Activated B cell treated with CpG ODN at 0.5 μM for 24 hours (primary cell): ENCODE measurements at places on chromosomes 2 and 18.

DNA sequence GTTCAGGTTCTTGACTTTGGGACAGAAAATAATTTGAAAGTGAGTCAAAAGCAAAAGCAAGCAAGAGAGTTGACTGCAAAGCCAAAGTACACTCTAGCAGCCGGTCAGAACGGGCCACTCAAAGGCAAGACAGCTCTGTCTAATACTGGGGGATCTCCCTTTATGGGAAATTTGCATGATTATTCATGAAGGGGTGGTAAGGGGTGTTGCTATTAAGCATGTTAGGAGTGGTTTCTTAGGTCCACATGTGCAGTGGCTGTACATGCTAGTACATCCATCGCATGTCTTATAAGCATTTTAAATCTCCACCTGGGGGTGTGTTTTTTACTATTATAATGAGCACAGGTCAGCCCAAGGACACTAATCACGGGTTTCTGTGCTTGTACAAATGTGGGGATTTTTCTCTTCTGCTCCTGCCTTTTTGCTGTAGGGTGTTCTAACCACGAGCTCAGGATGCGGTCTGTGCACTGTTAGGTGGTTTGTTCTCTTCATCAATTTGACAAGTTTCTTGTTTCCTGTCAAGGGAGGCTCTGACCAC lies 60.2 kb upstream of the SPP2 start:
- no peak for DNase-seq

- no peak for DNase-seq
These were observed 45.2 kb upstream of the GCG start for GRCh38 chr2:162197069-162197825.

- no peak for DNase-seq
These were observed 351.5 kb downstream of the NR4A2 start for GRCh38 chr2:155980941-155981560.

GRCh38 chr2:233845301-233846060 lies 8.9 kb downstream of the HJURP start:
- DNase-seq = no peak

DNA sequence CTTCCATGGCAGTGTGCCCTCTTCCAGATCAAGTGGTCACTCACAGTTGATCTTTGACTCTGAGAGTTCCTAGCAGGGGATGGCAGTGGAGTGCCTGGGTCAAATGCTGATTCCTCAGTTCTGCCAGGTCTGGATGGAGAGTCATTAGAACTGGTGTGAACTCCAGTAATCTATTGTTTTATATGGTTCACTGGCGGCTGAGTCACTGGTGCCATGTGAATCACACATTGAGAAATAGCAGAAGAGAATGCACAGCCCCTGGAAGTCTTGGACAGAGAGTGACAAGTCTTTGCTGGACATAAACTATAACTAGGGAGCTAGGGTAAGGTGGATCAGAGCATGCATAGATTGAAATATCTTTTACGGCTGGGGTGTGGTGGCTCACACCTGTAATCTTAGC lies 86.9 kb downstream of the EIF2AK3 start:
- DNase-seq = no peak

- no peak for DNase-seq
These were observed 41.0 kb downstream of the DTNB start for GRCh38 chr2:25632396-25632795.
